ENCODE measurements at places on chromosomes 2 and 18.

DNA sequence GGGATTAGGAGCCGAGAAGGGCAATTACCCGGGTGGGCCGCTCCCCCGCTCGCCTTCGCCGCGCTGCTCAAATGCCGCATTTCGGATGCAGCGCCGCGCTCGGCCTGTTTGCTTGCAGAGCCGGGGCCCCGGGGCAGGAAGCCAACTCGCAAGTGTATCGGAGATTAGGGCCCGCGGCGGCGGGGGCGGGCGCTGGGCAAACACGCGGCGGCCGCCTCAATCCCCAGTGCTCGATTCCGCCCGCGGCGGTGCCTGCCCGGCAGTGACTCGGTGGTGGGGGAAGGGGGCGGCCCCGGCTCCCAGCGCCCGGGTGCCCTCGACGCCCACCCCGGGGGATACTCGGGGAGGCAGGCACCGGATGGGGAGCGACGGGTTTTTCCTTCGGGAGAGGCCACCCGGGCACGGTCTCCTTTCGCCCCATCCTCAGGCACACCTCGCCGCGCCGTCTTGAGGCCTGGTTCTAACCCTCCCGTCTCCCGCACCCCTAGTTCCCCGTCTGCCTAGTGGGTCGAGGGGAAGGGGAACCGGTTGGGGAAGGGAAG is 26.6 kb upstream of the NOTO start:
- DNase-seq = peak; percentile 58

- no peak for DNase-seq
Measured at GRCh38 chr2:237371856-237372255, 42.1 kb downstream of the COL6A3 start.

- DNase-seq = no peak
Measured at GRCh38 chr2:219968685-219969345, 341.4 kb downstream of the SLC4A3 start.

GRCh38 chr2:129673847-129674711 is 305.4 kb upstream of the RAB6C start:
- DNase-seq = no peak

- no peak for DNase-seq
Measured at GRCh38 chr18:59672235-59672711, 24.9 kb downstream of the CCBE1 start.

- no peak for DNase-seq
Measured at GRCh38 chr2:234747833-234748559, 203.8 kb upstream of the SH3BP4 start.

GRCh38 chr2:134181219-134181618 is 72.7 kb upstream of the MGAT5 start:
- peak; percentile 74 for DNase-seq

DNA sequence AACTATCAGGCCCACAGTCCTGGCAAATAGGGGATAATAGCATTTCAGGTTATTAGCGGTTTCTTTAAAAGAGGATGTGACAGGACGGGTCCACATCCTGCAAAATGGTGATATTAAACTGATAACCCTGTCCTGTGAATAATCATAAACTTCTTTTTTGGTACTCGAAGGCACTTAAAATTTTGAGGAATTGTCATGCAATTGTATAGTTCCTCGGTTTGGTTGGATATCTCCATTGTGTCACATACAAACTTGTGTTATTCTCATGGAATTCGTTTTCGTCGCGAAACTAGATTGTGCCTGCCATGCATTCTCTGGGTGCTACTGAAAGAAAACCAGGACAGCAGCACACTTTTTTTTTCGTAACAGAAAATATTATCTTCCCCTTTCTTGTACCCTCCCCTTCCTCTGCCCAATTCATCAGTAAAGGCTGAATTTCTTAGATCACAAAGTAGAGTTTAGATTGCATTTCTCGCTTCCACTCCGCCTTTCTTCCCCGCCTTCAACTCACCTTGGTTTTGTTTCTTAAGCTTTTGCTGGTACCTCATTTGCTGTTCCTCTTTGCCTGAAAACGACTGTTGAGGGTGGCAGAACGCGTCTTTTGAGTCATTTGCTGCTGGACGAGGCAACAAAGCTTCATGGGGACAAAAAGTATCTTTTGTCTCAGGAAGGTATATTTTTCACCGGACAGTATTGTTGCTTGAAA is 1.3 kb downstream of the CERS6 start:
- no peak for DNase-seq

DNA sequence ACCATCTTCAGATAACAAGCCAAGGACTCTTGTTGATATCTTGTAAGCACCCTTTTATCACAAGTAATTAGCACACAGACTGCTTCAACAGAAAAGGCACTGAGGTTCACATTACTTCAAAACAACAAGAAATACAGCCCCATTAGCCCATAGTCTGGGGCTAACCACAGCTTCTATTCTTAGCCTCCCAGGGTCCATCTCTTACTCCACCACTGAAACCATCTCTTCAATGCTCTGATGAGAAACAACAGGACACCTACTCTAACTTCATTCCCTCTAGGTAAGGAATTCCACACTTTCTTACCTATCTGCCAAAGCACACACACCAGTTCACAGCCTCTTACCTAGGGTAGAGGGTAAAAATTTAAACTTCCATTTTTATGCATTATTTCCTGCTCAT is 26.4 kb upstream of the CYTIP start:
- DNase-seq = no peak

- no peak for DNase-seq
Measured at GRCh38 chr2:96799623-96799935, 16.5 kb upstream of the CNNM3 start.

- DNase-seq = no peak
Measured at GRCh38 chr18:57296336-57296735, 56.0 kb upstream of the ST8SIA3 start.

- DNase-seq = no peak
Measured at GRCh38 chr2:2050446-2050845, 280.6 kb downstream of the MYT1L start.

- peak; percentile 57 for DNase-seq
Measured at GRCh38 chr2:168244318-168244717, 3.1 kb downstream of the STK39 start.

- peak; percentile 11 for DNase-seq
Measured at GRCh38 chr2:9844036-9844483, 786 bp downstream of the TAF1B start.

DNA sequence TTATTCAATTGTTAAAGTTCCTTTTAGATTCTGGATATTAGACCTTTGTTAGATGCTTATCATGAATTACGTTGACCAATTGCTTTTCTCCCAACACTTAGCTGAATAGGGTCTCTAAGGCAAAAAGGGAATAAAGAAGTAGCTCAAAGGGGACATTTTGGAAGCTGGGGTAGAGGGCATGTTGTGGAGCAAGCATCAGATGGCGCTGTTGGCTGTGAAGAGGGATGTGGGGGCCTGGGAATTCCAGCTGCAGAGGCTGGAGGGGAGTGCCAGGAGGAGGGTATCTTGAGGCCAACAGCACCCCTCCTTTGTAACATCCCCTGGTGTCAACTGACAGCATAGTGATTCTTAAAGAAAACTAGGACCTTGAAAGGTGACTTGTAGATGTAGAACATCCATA is 198.2 kb downstream of the ADCYAP1 start:
- no peak for DNase-seq

DNA sequence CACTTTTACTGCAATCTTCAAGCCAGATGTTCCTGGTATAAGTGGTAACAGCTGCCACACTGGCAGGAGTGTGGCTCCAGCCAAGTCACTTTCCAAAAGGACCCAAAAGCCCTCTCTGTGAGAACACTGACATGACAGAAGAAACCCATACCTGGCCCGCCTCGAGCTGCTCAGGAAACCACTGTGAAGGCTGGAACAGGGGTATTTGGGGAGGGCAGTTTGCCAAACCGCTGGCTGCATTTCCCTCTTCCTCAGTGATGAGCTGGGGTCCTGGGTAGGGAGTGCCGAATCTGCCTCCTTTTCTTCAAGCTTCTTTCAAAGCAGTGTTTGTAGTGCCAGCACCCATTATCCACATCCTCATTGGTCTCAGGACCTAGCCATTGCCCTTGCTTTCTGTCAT is 10.3 kb upstream of the OSR1 start:
- DNase-seq = no peak

DNA sequence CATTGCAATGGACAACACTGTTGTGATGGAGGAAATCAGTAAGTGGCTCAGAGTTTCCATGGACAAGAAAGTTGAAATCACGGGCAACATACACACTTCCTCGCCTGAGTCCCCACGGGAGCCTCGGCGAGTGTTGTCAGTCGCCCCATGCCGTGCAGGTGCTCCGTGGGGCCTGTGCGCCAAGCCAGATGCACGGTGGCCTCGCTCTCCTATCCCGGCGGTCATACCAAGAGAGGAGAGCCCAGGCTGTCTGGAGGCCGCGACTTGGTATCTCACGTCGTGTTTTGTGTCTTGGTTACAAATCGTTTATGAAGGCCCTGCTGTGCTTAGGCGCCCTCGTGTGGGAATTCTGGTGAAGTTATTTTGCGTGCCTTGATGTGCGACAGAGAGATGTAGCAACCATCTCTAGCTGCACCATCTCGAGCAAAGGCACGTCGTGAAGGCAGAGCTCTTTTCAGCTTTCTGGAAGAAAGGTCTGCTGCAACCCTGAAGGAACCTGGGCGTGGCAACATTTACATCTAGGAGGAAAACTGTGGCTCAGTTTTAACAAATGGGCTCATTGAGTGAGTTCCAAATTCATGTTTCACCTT is 21.8 kb downstream of the ATG4B start:
- peak; percentile 30 for DNase-seq

DNA sequence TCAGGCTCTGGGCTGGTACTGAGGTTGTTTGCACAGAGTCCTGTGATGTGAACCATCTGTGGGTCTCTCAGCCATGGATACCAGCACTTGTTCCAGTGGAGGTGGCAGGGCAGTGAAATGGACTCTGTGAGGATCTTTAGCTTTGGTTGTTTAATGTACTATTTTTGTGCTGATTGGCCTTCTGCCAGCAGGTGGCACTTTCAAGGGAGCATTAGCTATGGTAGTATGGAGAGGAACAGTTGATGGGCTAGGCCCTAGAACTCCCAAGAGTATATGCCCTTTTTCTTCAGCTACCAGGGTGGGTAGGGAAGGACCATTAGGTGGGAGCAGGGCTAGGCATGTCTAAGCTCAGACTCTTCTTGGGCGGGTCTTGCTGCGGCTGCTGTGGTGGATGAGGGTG is 257.0 kb upstream of the GYPC start:
- DNase-seq = peak; percentile 7

GRCh38 chr2:104982111-104982510 is 55.8 kb upstream of the MRPS9 start:
- no peak for DNase-seq

GRCh38 chr2:145743011-145743410 is 1223.1 kb upstream of the ZEB2 start:
- DNase-seq = no peak

DNA sequence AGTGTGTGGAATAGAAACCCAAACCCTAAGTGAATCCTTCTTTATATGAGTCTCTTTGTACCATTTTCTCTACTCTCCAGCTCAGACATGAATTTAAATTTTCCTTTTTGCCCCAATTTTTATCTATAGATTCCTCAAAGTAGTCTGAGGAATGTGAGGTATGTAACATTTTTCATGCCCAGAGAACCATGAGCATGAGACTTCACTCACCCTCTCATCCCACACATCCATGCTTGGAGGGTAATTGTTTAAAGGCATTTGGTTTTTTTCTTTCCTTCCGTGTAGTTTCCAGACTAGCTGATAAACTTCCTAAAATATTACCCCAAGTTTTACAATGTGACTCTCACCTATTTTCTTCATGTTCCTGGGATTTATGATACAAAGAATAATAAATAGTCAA is 2056.8 kb upstream of the CELF4 start:
- DNase-seq = no peak

DNA sequence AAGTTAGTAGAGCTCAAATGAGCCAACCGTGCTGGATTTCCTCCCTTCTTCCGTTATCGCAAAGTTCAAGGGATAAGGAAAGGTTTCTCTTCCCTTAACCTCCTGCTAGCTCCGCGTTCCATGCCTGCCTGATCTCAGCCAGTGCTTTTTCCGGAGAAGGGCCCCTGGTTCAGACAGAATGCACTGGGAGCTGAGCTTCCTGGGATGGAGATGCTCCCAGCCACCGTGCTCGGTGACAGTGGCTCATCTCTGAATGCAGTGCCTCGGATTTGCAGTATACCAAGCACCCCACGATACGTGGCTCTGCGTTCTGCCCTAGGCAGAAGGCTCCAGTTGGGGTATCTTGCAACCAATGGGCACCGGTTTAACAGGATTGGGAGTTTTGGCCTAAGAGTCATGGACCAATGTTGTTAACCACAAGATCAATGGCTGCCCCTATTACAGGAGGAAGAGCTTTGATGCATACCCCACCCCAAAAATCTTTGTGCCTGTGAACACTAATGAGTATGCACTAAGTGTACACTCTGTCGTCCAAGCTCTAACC is 876 bp downstream of the CNTNAP5 start:
- DNase-seq = no peak

GRCh38 chr2:207115715-207116364 is 49.9 kb downstream of the KLF7 start:
- DNase-seq = no peak

DNA sequence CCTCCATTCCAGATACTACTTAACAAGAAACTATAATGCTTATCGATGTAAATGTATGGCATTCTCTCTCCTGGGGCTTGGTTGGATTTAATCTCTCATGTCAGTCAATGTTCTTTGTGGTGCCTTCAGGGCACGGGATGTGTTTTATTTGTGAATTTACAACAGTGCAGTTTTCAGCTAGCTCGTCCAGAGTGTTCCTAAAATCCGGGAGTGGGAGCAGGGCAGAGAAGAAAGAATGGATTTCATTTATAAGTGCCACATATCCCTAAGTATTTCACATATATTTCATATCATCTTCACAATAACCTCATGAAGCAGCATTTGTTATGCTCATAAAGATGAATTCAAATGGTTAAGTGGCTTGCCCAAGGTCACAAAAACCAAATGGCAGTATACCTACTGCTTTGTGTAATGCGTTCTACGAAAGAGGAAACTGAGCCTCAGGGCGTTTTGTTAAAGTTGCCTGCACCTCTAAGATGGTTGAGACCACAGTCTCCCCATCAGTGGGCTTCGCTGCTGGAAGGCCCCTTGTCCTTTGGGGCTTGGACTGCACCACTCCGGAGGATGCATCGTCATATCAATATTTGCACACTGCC is 134.7 kb upstream of the MGAT5 start:
- DNase-seq = no peak

DNA sequence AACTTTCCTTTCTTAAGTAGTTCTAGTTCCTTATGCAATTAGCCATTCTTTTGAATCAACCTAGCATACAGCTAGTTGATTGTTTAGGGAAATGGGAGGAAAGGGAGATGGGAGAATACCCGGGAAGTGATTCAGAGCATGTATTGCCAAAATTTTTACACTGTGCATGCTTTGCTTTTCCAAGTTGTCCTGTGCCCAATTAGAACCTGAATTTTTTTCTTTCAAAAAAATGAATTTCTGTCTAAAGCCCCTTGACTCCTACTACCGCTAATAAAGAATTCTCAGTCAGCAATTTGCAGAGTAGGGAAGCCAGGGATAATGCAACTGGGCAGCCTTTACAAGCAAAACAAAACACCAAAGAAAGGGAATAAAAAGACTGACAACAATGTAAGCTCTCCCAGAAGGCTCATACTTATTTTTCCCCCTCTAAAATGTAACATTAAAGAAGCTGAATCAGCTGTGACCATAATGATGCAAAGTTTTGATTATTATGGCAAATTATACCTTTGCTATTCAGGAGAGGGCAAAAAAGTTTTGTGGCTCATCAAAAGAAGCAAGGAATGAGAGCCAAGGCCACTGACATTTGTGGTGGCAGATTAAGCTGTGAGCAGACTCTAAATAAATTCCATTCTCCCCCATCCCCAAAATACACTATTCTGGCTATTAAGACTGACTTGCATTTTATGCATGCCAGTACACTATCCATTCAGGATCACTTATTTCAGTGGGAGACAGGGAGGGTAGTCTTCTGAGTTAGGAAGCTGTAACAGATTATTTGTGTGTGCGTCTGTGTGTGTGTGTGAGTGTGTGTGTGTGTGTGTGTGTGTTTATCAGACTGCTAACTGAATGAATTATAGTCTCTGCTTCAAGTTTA is 174.3 kb downstream of the ERBB4 start:
- no peak for DNase-seq

All from CD4-positive, alpha-beta T cell treated with Interleukin-2 at 100 ng/mL for 4 hours (primary cell).